NCI-H187 (cell line): ENCODE measurements at places on chromosomes 16 and 17.
A peak's percentile ranks its signal among the peaks of the same experiment; 100 is the strongest.

DNA sequence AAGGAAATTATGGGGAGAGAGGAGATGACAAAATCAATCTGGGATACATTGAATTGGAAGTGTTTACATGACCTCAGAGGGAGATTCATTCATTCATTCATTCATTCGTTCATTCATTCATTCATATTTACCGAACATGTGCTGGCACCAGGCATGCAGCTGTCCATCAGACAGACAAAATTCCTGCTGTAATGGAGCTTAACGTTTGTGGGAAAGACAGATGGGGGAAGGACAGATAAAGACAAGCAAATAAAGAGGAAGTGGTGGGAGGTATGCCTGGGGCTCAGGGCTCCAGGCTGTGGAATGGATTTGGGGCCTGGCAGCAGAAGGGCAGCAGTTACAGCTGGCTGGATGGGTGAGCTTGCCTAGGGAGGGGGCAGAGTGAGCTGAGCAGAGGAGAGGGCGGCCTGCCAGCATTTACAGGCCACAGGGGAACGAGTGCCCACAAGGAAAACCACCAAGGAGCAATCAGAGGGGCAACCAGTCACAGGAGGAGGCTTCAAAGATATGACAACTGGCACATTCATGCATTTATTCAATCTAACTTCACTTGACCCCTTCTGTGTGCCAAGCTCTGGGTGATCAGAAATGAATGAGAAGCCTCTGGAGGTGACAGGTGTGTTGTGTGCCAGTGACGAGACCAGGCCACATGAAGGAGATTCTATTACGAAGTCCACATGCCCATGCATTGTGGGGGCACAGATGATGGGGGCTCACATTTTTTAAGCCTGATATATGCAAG lies 48.5 kb downstream of the ARHGAP27 start:
- DNase-seq, result no peak

GRCh38 chr17:924711-925475 lies 54.7 kb downstream of the NXN start:
- no peak for DNase-seq

DNA sequence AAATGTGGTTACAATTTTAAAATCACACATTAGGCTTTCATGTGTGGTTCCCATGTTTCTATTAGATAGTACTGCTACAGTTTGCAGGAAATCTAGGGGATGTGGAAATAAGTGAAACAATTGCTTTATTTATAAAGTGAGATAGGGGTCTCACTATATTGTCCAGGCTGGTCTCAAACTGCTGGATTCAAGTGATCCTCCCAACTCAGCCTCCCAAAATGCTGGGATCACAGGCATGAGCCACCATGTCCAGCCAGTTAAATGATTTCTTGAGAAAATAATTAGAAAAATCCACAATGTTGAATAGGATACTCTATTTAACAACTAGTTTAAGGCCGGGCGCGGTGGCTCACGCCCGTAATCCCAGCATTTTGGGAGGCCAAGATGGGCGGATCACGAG lies 42.0 kb downstream of the UBE2G1 start:
- DNase-seq, result no peak

DNA sequence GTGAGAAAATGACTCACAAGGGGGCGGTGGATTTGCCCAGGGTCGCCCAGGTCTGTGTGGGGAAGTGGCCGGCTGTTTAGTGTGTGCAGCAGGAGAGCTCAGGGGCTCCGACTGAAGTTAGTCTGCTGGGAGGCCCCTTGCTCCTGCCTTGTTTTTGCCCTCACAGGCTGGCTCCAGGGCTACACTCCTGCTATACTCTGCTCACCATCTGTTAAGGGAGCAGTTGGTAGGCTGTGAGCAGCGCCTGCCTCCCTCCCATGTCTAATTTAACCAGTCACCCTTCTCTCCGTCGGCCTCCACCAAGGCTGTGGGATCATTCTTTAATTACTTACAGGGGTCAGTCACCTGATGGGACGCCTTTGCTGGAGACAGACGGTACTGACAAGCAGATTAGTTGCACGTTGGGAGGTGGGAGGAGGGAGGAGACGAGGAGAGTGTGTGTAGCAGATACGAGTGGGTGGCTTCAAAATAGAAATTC lies 35.5 kb downstream of the KSR1 start:
- DNase-seq, result no peak

DNA sequence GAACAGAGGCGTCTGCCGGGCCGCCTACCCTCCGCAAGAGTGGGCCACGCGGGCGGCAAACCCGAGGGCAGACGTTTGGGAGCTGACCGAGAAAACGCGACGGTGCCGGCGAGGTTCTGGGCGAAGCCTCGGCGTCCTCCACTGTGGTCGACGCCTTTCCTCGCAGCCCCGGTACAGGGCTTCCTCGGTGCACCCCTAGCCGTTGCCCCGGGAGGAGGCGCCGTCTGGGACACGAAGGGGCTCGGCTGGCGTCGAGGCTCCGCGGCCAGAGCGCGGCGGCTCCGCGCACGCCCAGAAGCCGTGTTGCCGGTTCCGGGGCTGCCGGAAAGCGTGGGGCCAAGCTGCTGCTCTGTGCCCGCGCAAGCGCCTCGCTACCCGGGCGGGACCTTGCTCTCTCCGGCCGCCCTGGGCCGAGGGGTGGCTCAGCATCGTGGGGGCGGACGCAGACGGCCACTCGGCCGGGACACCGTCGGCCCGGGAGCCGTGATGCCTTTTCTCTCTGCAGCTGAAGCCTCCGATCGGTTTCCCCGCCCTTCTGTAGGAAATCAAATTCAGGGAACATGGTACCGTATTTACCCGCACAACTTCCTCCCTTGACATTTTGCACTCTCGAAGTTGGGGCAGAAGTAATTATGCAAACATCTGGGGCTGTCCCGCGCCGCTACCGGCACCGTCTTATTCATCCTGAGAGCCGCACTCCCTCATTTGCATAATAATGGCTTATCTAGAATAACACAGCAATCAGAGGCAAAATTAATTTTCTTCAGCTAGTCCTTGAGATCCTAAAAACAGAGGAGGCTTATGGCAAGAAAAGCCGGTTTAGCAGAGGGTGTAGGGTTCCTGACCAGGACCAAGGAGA lies 7.3 kb upstream of the CBX8 start:
- no peak for DNase-seq

DNA sequence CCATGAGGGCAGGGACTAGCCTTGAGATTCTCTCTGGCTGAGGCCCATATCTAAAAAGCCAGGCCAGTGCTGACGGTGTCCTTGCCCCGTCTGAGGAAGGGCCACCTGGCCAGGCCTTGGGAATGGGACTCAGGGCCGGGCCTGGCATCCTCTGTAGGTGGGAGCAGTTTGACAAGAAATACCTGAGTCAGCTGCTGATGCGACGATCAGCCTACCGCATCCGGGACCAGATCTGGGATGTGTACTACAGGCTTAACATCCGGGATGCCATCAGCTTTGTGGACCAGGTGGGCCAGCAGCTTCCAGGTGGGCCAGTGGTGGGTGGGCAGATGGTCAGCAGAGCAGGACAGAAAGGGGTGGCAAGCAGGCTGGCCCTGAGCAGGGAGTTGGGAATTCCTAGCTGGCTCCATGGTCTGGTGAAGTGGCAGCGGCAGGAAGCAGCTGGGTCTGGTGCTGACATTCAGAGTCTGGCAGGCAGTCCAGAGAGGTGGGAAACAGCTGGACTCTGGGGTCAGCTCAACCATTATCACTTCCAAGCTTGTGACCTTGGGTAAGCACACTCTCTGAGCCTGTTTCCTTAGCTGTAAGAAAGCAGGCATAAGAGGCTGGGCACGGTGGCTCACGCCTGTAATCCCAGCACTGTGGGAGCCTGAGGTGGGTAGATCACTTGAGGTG lies 9.5 kb downstream of the SLC9A5 start:
- DNase-seq, result no peak

DNA sequence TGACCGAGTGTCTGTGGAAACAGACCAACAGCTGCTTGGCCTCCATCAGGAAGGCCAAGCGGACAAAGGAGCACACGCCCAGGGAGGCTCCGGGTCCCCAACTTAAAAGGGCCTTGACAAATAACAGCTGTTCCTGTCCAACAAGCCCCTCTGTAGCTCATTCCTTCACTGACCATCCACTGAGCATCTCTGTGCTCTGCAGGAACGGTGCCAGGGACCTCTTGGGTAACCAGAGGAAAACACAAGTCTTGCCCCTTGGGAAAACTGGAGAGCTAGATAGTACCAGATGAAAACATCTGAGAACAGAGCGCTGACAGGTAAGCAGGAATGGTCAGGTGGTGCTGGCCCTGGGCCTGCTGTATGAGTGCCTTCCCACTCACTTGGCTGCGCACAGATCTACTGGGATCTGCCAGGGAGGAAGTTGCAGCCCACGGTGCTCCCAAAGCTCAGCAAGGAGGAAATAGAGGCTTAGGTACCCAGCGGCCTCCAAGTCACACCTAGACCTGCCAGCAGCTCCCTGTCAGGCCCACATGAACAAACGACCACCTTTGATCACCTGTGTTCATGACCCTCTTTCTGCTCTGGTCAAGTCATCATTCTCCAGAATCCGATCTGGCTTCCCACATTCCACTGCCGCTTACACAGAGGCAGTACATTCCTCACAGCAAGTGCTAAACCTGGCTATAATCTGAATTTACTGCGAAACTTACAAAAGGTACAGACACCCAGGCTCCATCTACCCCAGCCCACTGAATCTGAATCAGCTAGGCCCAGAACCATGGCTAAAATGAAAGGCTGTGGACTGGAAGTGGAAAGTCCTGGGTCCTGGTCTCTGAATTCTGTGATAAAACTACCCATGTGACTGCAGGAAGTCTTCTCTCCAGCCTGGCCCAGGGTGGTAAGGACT lies 12.5 kb downstream of the DCAKD start:
- no peak for DNase-seq

- DNase-seq, result no peak
These were observed 18.6 kb downstream of the RAD51C start for GRCh38 chr17:58710948-58711552.

GRCh38 chr16:69329369-69330285 lies 761 bp downstream of the PDF start:
- DNase-seq, result no peak

DNA sequence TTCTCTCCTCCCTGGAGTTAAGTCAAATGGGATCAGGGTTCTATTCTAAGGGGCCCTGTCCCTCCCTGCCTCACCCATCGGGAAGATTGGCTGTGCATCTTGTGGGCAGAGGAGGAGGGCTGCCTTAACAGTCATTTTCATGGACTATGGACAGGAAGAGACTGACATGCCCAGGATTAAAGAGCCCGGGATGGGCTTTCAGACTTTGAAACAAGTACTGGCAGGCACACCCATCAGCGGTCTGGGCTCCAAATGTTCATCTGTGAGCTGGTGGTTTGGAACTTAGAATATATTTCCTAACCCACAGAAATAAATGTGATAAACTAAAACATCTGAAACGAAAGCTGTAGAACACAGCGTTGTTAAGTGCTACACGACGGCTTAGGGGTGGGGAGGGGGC lies 6.5 kb downstream of the SLC6A4 start:
- no peak for DNase-seq

DNA sequence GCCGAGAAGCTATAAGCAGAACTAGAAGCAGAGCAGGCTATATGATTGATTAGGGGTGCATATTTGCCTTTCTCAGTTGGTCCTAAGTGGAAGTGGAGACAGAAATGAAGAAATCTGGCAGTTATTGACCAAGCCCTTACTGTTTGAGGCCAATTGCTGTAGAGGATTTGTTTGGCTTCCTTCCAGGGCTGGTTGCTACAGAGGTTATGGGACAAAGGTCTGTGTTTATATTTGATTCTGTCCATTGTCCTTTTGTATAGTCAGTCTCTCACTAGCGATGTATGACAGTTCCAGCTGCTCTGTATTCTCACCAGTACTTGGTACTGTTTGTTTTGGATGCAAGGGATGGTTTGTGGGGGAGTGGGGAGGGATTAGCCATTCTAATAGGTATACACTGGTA lies 7.3 kb upstream of the ALOX15 start:
- no peak for DNase-seq

- DNase-seq, result no peak
These were observed 24.3 kb upstream of the PYY start for GRCh38 chr17:43978078-43978477.

DNA sequence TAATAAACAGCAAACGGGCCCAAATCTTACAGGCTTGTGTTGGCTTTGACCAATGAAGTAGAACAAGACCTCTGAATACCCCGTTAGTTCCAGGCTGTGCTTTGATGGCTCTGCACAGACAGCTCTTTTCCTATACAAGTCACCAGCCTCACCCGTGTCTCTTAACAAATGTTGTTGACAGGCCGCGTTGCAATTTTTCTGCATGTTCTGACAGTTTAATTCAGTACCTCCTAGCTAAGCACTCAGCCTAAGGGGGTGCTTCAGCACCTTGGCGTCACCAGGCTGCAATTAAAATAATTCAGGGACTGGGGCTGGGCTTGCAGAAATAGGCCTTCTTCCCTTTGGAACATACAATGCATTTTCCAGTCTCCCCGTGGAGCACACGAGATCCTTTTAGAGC lies 500.1 kb downstream of the MAF start:
- peak; percentile 9 for DNase-seq

DNA sequence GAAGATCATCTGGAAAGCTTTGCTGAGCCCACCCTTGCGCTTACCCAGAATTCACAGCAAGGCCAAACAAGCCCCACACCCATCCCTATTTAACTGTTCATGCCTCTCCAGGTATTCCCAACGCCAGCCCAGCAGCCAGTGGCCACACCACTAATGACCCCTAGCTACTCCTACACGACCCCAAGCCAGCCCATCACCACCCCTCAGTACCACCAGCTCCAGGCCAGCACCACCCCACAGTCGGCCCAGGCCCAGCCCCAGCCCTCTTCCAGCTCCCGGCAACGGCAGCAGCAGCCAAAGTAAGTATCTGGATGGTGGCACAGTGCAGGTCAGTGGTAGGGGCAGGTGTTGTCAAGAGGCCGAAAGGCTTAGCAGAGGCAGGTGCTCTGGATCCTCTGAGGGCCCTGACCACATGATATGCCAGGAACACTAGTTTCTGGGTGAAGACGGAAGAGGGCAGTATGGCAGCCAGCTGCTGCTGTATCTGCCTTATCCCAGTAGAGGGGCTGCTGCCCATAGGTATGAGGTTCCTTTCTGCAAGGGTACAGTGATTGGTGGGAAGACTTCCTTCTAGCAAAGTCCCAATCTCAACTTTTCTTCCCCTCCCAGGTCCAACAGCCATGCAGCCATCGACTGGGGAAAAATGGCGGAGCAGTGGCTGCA lies 10.7 kb downstream of the PROCA1 start:
- no peak for DNase-seq

DNA sequence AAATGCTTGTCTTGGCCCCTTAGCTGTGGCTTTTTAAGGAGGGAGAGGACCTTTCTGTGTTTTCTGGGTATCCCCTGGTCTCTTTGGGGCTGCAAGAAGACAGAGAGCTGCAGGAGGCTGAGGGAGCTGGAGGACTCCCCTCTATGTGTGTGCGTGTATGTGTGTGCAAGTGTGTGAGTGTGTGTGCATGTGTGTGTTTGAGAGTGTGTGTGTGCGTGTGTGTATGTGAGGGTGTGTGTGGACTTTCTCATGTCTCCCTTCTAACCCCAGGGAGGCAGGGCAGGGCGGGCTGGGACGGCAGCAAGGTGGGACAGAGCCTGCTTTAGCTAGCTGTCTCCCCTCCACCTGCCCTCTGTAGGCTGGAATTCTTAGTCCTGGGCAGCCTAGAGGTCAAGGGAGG lies 1.9 kb downstream of the PRSS54 start:
- DNase-seq, result no peak

DNA sequence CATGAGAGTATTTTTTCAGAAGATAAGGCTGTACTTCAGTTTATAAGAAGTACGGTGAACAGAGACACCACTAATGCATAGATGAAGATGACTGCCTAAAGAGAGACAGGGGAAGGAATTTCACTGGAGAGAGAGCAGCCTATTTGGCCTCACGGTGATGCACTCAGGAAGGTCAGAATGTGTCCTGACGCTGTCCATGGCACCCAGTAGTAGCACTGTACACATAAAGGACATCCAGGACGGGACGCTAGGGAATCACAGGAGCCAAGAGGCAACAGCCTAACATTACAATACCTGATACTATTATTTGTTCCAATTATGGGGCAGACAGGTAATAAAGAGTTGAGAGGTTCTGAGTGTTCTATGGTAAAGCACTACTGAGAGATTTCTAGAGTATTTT lies 24.9 kb upstream of the LRRC37A start:
- DNase-seq, result no peak
